ENCODE measurements at places on chromosomes 5 and 9.
A peak's percentile ranks its signal among the peaks of the same experiment; 100 is the strongest.

- no peak for DNase-seq
Measured at GRCh38 chr9:109305801-109306200, 15.1 kb downstream of the EPB41L4B start.

- peak; percentile 81 for DNase-seq
Measured at GRCh38 chr5:109907731-109908130, 218.0 kb downstream of the MAN2A1 start.

DNA sequence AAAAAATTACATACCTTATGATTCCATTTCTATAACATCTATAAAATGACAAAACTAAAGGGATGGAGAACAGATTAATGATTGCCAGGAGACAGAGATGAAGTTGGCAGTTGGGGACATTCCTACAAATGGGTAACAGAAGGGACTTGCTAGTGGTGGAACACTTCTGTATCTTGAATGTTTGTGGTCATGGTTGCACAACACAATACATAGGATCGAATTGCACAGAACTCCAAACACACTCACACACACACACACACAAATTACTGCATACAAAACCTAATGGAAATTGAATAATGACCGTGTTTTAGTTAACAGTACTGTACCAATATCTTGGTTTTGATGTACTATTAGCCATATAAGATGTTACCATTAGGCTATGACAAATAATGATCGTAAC, 330.7 kb upstream of the POU5F2 start:
- no peak for DNase-seq

DNA sequence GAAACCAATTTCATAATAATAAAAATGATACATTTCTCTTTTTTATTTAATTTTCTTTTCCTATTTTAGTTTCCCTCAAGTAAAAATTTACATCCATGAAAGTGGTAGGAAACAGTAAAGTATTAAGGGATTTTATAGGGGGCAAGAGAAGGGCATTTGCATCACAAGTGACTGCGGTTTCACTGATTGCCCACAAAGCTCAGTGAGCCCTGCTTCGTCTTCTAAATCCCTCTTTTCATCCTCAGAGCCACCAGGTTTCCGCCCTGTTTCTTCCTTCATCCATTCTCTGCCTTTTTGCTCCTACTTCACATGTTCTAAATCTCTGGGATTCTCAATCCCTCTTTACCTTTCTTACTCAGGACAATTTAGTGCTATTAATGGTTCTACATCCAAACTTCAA, 491.4 kb downstream of the LRRC70 start:
- DNase-seq, result peak; percentile 5

DNA sequence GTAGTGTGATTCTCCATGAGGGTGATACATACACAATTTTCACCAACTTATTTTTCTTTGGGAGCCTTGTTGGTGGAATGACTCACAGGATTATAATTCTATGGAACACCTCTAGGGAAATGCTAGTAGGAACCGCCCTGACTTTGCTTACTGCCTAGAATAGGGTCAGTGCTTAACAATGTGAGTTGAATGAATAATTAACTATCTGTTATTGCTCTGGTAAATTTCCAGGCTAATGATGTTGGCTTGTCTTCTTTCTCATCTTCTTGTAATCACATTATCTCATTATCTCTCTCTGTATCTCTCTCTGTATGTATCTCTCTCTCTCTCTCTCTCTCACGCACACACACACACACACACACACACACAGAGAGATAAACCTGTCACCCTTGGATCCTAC, 291.1 kb downstream of the TRIM32 start:
- DNase-seq, result no peak

DNA sequence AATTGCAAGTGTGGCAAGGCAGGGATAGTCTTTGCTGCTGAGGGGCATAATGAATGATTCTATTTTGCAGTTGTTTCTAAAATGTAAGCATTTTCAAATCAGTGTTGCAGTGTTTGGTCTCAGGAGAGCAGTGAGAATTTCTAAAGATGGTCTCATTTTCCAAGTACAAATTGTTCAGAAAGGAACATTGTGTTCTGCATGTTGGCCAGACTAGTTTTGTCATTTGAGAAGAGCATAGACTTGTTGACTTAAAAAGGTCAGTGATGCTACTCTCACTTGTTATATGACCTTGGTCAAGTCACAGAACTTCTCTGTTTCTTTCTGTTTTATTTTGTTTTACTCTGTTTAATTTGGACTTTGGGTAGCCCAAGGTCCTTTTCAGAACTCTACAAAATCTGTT, 344.6 kb downstream of the OSTF1 start:
- DNase-seq, result no peak

- DNase-seq, result peak; percentile 13
Measured at GRCh38 chr9:842635-843426, 1.3 kb downstream of the DMRT1 start.

DNA sequence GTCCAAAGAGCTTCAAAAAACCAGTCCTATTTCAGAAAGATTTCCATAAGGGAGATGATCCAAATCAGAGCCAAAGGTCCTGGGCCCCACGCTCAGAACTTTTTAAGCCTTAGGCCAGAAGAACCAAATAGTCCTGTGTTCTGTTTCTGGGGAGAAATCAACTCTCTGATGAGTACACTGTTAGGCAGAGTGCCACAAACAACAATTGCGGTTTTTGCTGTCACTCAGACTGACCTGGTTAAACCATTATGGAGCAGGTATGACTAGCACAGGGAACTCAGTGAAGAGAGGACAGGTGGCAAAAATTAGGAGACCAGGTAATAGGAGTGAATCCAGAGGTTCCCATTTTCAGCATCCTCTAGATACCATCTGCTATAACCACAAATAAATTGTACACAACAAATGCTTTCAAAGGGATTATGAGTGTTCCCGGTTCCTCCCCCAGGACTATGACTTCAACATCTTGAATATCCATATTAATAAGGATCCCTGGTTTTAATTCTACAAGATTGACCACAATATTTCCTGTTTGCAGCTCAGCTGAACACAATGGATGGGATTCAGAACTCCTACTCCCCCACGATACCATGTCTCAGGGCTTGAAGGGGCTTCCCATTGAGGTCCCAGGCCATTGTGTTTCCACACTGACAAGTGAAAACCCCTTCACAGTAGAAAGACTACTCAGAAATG, 52.1 kb upstream of the FREM1 start:
- peak; percentile 25 for DNase-seq

DNA sequence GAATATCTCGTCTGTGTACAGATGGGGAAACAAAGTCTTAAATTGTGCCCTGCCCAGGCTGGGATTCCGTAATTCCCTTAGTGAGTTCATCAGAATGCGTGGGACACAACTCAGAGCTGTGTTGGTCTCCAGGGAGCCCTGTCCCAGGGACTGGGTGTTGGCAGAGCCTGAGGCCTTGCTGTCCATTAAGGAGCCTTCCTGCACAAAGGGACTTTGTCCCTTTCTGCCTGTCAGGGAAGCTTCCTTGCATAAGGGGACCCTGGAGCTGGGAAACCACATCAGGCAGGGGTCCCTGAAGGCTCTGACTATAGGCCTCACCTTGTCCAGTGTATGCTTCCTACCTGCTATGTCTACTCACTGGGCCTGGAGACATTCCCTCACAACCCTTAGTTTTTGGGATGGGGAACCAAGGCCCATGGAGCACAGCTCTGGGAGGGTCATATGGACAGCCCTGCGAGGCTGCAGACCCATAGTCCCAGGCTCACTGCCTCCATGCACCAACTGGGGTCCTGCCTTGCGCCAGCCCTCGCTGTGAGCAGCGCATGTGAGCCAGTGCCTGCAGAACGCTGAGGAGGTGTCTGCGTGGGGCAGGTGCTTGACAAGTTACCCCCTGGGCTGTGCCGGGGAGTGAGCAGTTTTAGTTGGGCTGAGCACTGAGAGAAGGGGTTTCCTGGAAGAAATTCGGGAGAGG, 1.6 kb downstream of the CARD19 start:
- peak; percentile 30 for DNase-seq

DNA sequence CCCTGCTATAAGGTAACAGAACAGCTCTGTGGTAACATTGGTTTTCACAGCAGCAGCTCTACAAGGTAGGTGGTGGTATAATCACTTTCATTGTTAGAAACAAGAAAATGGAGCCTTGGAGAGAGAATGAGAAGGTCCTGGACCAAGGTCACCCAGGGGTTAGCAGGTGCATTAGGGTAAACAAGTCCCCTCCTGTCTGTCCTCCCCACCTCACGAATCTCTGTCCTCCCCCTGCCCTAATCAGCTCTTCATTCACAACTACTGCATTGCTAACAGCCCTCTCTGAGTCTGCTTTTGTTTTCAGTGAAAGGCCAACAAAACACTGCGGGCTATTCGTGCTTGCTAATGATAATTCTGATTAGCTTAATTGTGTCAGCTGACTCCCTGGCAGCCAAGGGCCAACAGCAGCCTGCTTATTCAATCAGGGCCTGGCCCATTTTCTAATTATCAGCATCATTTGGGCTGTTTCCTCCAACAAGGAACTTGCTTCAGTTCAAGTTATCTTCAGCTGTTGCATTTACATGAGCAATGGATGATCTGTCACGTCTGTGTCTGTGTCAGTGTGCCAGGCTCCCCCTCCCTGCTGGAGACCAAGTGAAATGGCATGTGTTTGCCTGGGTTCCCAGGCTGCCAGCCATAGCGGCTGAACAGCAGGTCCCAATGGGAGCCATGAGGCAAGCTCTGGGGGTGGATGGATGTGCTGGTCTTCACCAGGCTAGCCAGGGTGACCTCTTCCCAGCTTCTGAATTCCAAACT, 56.7 kb upstream of the EQTN start:
- no peak for DNase-seq

DNA sequence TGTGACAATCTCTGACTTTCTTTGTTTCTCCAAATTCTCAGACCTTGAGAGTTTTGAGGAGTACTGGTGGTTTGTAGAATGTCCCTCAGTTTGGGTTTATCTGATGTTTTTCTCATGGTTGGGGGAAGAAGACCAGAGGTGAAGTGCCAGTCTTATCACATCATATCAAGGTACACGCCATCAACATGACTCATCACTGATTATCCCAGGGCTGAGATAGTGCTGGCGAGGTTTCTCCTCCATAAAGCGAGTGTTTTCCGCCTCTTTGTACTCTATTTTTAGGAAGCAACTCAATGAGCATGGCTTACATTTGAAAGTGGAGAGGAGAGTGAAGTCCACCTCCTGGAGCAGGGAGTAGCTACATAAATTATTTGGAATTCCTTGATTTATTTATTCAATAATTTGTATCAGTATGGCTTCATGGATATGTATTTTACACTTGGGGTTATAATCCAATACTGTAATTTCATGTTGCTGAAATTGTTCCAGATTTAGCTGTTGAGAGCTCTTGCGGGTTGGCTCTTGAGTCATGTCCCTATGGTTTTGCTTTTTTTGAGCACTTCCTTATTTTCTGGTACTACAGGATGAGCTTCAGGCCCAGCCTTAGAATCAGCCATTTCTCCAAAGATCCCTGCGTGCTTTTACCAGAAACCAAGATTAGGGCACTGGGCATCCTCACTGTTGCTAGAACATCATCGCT, 23.9 kb downstream of the DCANP1 start:
- no peak for DNase-seq

- DNase-seq, result no peak
Measured at GRCh38 chr5:161034451-161034850, 182.4 kb upstream of the ATP10B start.

- DNase-seq, result peak; percentile 93
Measured at GRCh38 chr9:89000973-89001916, 10.0 kb downstream of the S1PR3 start.

DNA sequence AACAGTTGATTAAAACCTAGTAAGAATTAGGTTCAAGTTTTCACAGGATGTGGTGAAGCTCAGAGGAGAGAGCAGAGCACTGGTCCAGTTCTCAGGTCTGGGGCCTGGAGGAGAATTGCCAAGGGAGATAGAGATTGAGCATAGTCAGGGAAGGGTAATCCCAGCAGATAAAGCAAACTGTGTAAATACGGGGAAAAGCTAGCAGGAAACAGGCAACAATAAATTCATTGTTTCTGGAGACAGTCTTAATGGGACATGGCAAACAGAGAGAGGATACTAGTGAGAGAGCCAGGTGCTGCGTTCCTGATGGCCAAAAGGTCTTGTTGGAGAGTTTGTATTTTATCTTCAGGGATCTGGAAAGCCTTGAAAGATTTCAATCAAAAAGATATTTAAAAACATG, 333.0 kb downstream of the PDE4D start:
- no peak for DNase-seq

DNA sequence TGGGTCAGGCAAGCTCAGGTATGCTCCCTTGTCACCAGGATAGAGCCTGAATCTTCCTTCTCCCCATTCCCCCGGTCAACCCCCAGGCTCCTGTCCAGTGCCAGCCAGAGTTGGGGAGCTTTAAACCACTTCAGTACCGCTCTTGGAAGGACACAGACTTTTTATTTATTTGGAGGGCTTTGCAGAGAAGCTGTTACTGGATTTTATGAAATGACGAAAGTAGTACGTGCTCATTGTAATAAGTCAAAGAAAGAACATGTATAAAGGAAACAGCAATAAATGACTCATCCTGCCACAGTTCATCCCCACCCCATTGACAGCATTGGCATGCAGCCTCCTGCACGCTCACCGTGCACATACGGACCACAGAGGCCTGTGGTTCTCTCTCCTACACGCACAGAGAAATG, 230.3 kb downstream of the AUH start:
- DNase-seq, result peak; percentile 90

- peak; percentile 65 for DNase-seq
Measured at GRCh38 chr5:131968396-131968954, 23.0 kb upstream of the MEIKIN start.

GRCh38 chr9:76882686-76883085, 23.2 kb downstream of the PRUNE2 start:
- DNase-seq, result no peak

DNA sequence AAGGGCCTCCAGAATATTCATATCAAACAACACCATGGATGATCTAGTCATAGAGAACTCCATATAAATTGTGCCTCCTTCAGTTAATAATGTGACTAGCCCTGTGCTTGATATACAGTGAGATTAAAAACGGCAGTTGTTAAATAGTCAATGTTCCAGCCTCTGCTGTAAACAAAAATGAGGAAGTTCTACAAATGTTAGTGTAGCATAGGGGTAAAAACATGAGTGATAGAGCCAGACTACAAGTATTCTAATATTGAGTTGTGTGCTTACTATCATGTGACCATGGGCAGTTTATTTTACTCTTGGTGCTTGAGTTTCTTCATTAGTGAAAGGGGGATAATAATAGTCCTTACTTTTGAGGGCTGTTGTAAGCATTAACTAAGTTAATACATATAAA, 43.3 kb upstream of the SLCO6A1 start:
- DNase-seq, result no peak

DNA sequence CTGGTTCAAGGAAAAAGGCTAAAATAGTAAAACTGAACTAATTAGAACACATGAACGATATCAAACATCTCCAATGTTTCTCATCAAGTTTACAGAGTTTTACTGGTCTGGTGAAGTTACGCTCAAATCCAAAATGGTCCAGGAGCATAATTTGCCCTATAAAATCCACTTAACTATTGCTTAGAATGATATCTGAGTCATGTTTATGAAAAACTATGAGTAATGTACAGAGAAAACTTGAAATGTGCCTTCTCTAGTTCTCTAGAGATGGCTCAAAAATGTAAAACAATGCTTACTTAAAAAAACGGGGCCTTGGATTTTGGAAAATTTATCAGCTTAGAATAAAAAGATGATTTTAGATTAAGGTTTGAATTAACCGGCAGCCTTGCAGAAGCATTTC, 108.1 kb downstream of the FBXW11 start:
- no peak for DNase-seq

All from astrocyte of the hippocampus (primary cell).